Suppressor macrophage treated with lipopolysaccharide for 4 hours (primary cell): ENCODE measurements at places on chromosomes 1 and 21.

DNA sequence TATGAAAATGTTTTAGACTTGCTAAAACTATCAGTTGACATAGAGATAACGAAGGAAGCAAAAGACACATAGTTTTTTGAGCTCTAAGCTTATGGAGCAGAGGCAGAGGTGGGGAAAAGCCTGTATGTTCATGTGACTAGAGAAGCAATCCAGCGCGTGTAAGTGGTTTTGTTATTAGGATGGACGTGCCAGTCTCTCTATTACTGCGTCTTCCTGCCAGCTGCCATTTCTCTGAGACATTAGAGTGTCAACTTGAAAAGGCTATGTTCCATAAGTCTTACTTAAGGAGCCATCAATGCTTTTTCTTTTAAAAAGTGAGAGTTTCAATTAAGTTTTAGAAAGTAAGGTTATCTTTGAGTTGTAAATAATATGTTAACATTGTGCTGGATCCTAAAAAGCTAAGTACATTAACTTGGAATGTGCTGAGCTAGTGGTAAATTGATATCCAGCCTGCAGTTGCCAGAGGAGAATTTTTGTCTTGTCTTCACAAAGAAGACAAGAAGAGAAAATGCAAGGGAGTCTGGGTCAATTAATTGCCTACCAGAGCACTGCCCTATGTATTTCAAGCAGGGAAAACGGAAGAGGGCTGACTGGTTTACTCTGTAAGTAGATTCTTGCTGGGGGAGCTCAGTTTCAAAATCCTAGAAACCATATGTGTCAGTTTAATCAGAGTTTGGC lies 161.8 kb upstream of the B3GALT2 start:
- DNase-seq, result no peak

GRCh38 chr1:181910905-181911304 lies 150.6 kb downstream of the ZNF648 start:
- DNase-seq, result no peak

- DNase-seq, result peak; percentile 61
Observed at GRCh38 chr1:100631015-100631551, 88.5 kb upstream of the VCAM1 start.

DNA sequence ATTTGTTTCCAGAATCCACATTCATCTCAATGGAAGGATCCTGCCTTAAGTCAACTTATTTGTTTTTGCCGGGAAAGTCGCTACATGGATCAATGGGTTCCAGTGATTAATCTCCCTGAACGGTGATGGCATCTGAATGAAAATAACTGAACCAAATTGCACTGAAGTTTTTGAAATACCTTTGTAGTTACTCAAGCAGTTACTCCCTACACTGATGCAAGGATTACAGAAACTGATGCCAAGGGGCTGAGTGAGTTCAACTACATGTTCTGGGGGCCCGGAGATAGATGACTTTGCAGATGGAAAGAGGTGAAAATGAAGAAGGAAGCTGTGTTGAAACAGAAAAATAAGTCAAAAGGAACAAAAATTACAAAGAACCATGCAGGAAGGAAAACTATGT lies 2.6 kb downstream of the GADD45A start:
- peak; percentile 32 for DNase-seq

DNA sequence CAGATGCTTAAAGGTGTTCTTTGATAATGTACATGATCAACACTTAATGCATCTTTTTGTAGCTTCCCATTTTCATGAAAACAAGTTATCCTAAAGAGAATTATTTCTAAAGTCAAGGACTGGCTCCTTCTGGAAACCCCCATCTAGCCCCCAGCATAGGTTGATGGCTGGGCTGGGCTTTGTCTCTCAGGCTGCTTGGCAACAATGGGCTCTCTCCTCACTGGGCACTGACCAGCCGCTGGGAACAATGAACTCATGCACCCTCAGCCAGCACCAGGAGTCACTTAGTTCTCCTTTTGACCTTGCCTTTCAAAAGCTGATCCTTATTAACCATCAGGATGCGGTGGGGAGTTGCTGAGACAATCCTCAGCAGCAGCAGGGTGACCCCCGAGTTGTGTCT lies 293.0 kb upstream of the PLXNA2 start:
- no peak for DNase-seq

DNA sequence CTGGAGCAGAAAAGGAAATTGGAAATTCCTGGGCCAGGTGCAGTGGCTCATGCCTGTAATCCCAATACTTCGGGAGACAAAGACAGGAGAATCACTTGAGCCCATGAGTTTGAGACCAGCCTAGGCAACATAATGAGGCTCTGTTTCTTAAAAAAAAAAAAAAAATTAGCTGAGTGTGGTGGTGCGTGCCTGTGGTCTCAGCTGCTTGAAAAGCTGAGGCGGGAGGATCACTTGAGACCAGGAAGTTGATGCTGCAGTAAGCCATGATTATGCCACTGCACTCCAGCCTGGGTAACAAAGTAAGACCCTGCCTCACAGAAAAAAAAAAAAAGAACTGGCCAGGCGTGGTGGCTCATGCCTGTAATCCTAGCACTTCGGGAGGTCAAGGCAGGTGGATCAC lies 56.7 kb downstream of the SRSF11 start:
- no peak for DNase-seq

- no peak for DNase-seq
Observed at GRCh38 chr1:70807088-70807664, 240.4 kb downstream of the PTGER3 start.

GRCh38 chr1:241631674-241632073 lies 8.5 kb downstream of the CHML start:
- no peak for DNase-seq

GRCh38 chr1:26583646-26584485 lies 54.3 kb downstream of the RPS6KA1 start:
- DNase-seq, result peak; percentile 65

DNA sequence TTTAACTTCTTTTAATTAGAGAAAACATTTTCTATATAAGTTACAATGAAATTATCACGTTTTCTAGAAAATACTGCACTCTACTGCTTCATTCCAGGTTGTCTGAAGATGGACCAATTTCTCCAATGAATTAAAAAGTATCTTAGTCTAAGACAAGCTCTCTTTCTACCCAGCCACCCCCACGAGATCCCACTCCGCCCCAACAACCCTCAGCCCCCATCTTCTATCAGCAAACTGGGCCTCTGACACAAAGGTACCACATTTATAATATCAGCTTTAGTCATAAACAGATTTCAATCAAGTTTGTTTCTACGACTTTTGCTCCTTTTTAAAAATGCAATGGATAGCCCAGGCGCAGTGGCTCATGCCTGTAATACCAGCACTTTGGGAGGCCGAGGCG lies 117.8 kb downstream of the RERE start:
- no peak for DNase-seq

GRCh38 chr1:221276896-221277409 lies 397.7 kb downstream of the HLX start:
- DNase-seq, result no peak
